T-cell (primary cell): ENCODE measurements at places on chromosomes 11 and 22. TPM values are rescaled to one million over a fixed set of nuclear protein-coding genes. Genes with fewer than 3 reads are reported as not detected.

- DNase-seq: no peak
Measured at GRCh38 chr11:27485930-27486773, 13.6 kb upstream of the LGR4 start.

DNA sequence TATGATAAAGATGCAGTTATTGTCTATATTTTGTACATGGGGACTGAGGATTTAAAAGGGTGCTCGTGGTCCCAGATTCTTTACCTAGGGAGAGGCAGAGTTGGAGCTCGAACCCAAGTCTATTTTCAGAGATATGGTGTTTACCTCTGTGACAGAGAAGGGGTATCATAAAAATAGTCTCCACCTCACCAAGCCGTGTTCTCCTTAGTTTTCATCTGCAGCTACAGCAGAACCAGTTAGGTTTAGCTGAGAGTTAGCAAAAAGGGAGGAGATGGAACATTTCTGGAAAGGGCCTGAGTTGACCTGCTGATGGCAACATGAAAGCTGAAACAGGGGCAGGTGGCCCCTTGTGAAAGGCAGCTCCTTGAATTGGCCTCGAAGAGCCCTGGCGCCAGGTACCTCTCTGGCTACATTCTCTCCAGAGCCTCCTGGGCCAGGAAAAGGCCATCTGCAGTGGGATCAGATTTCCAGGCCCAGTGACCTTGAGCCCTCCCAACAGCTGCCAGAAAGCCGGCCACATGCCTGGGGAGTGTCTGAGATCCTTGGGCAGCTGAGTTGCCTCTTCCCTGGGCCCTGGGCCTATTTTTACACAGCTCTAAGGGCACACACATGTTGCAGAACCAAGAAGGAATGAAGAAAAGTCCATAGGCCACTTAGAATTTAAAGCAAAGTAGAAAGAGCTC, 136.6 kb downstream of the NAV2 start:
- DNase-seq: no peak

TSSC4 gene
- 73.7 TPM for total RNA-seq

DNA sequence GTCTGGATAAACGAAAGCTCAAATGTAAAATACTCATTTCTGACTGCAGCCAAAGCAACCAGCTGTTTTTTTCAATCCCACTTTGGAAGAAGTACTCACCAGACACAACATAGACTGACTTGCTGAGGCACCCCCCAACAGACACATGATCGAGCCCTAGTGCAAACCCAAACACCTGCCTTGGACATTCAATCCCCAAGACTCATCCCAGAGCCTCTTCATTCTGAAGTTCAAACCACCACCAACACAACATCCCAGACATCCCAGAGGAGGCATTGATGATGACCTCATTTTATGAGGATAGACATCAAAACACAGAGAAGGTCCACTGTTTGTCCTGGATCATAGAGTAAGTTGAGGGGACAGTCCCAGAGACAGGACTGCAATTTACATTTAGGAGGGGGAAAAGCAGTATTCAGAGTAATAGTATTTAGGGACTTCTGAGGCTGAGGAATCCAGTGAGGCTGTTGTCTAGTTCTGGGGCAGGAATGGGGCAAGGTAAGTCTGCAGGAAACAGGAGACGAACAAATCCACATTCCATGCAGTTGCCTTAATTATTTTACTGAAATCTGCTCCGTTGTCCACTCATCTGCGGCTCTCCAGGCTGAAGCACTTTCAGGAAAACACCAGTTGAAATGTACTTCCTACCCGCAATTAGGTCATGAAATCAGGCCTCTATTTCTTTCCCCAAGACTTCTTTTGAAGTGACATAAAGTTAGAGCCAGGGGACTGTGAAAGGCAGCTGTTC, 54.8 kb downstream of the CLPB start:
- no peak for DNase-seq

- DNase-seq: no peak
Measured at GRCh38 chr11:72298931-72299330, 55.0 kb upstream of the PHOX2A start.

DNA sequence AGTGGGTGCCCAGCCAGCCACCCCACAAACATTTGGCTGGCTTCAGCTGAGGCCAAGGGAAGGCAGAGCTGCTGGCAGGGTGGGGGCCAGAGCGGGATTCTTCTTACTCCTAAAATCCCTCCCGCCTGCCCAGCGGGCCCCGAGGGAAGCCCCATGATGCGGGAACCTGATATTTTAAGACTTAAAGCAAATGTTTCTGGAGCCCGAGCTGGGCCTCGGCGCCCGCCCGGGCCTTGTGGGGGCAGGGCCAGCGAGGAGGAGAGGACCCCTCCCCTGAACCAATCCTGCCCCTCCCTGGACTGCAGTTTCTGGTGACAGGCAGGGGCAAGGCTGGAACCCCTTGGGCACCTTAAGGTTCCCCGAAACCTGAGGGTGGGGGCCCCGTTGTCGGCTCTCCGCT, 17.2 kb downstream of the GP1BB start:
- DNase-seq: no peak

ANO3 gene
- not detected for total RNA-seq

- no peak for DNase-seq
Measured at GRCh38 chr11:17642980-17643379, 76.4 kb upstream of the MYOD1 start.

DMC1 gene
- total RNA-seq: 0.55 TPM

GRCh38 chr11:35852056-35852455, 91.8 kb upstream of the LDLRAD3 start:
- DNase-seq: no peak

DNA sequence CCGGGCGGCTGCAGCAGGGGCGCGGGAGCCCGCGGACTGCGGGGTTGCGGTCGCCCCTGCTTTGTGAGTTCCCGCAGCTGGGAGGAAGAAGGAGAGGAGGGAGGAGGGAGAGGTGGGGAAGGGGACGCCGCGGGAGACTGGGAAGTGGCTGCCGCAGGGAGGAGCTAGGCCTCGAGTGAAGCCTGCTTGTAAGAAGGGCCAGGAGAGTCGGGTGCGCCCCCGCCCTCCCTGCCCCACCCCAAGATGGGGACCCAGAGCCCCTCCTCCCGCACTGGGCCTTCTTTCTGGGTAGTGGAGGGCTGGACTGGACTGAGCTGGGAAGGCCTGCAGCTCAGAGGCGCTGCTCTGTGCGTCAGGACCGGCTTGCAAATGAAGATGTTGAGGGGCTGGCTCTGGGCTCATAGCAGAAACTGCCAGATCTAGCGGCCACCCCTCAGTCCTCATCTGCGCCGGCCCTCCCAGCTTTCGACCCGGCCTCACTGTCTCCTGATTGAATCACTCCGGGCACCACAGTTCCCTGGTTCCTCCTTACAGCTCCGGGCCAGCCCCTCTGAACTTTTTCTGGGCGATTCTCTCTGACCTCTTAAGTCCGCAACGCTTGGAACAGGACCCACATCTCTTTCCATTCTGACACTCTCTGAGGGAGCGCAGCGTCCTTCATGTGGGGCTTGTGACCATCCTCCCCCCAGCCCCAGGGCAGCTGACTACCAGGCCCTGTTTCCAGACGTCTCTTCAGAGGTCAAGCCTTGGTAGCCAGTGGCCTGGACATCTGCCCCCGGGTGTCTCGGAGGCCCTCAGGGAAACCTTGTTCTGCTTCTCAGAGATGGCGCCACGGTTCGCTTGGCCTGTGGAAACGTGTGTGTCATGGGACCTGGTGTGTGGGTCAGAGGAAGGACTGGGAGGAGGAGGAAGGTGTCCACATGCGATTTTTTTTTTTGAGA, 21.9 kb downstream of the SERPINH1 start:
- no peak for DNase-seq

DNA sequence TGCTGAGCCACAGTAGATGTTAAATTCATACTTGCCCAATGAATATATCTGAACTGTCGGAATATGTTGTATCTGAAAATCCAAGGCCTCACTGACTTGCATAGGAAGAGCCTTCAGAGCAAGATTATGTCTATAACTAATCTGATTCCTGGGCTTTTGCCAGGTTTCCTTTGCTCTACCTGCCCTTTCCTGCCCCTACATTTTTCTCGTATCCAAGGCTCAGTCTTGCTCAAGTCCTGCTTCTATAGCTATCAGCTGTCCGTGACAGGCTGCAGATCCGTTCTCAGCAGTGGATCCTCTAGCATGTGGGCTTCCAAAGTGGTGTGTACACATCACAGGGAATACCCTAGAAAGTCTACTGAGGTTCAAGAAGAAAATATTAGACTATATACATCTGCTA, 18.8 kb upstream of the USP47 start:
- DNase-seq: no peak

DNA sequence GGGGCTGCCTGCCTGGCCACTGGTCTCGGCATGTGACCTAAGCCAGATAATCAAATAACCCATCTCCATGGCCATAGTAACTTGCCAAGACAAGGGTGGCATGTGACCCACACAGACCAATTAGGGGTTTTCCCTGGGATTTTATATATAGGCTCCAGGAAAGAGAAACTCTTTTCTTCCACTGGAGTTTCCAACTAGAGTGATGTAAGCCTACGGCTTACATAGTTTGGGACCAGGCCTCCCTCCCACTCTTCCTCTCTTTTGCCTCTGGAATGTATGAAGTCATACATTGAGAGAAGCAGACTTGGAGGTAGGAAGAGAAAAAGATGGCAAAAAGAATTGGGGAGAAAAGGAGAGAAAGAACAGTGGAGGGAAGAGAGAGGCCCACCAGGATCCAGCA, 84.6 kb upstream of the LDLRAD3 start:
- no peak for DNase-seq

DNA sequence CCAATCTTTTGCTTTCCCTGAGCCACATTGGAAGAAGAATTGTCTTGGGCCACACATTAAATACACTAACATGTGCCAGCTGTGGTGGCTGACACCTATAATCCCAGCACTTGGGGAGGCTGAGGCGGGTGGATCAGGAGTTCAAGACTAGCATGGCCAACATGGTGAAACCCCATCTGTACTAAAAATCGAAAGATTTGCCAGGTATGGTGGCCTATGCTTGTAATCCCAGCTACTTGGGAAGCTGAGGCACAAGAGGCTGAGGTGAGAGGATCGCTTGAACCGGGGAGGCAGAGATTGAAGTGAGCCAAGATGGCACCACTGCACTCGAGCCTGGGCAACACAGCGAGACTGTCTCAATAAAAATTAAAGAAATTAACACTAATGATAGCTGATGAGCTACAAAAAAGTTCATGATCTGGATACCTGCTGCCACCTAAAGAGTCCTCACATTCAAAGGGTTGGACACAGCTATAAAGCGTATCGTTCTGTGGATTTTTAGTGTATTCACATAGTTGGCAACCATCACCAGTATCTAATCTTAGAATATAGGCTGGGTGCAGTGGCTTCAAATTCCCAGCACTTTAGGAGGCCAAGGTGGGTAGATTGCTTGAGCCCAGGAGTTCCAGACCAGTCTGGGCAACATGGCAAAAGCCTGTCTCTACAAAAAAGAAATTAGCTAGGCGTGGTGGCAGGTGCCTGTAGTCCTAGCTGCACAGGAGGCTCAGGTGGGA, 3.4 kb upstream of the LDHC start:
- no peak for DNase-seq

- DNase-seq: peak; percentile 25
Measured at GRCh38 chr11:33329705-33330329, 72.6 kb downstream of the HIPK3 start.

FOLR1 gene
- not detected for total RNA-seq

DNA sequence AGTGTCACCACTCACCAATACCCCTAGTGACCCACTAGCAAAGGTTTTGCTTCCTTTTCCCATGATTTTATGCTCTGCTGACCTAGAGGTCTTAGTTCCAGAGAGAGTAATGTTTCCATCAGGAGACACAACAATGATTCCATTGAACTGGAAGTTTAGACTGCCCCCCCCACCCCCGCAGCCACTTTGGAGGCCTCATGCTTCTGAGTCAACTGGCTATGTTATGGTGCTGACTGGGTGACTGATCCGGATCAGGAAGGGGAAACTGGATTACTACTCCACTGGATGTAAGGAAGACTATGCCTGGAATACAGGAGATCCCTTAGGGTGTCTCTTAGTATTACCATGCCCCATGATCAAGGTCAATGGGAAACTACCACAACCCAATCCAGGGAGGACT, 633.6 kb downstream of the OPCML start:
- DNase-seq: no peak

DNA sequence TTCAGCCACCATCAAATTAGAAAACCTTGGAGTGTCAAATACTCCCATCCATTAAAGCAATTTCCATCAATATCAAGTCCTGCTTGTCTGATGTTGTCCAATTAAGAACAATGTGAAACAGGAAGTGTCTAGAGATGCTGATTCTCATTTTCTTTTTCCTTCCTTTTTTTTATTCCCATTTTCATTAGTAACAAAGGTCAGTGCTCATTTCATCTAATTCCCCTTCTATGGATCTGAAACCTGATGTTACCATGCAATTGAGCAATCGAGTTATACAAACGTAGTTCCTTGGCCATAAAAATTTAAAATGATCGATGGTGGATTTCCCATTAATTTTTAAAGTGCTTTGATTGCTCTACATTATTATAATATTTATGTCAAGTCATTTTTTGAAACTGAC, 330.6 kb upstream of the ZC3H12C start:
- no peak for DNase-seq

DNA sequence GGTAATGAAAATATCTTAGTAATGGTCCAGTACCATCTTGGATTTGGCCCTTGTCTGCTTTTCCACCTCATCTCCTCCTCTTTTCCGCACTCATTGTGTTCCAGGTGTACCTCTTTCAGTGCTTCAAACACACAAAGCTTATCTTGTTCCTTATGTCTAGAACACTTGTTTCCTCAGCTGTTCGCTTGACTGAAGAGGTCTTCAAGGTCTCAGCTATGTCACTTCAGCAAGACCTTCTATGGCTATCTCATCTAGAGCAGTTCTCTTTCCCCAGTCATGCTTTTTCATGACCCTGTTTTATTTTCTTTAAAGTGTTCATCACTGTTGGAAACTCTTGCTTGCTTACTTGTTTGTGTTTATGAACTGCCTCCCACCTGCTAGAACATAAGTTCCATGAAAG, 47.4 kb downstream of the UVRAG start:
- DNase-seq: no peak

PKNOX2 gene
- total RNA-seq: not detected

PCSK7 gene
- total RNA-seq: 324 TPM

- DNase-seq: no peak
Measured at GRCh38 chr11:122154994-122155393, 39.0 kb upstream of the BLID start.

GRCh38 chr11:11923828-11924227, 82.1 kb downstream of the USP47 start:
- DNase-seq: no peak

OR8A1 gene
- total RNA-seq: not detected

SESN3 gene
- total RNA-seq: 86.7 TPM

GRCh38 chr11:113873236-113873626, 2.1 kb downstream of the USP28 start:
- no peak for DNase-seq

DNA sequence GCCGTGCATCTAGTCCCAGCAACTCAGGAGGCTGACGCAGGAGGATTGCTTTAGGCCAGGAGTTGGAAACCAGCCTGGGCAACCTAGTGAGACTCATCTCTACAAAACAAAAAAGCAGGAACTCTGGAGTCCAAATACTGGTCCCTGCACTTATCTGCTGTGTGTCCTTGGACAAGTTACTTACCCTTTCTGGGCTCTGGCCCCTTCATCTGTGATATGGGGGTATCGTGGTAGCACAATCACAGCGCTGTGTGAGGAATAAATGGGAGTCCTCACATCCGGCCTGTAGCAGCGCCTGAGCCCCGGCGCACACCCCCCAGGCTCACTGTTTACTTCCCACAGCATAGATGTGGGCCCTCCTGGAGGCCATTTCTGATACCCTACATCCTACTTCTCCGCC, 44.2 kb upstream of the MYH9 start:
- no peak for DNase-seq
